ENCODE measurements at places on chromosomes 1 and 21.

DNA sequence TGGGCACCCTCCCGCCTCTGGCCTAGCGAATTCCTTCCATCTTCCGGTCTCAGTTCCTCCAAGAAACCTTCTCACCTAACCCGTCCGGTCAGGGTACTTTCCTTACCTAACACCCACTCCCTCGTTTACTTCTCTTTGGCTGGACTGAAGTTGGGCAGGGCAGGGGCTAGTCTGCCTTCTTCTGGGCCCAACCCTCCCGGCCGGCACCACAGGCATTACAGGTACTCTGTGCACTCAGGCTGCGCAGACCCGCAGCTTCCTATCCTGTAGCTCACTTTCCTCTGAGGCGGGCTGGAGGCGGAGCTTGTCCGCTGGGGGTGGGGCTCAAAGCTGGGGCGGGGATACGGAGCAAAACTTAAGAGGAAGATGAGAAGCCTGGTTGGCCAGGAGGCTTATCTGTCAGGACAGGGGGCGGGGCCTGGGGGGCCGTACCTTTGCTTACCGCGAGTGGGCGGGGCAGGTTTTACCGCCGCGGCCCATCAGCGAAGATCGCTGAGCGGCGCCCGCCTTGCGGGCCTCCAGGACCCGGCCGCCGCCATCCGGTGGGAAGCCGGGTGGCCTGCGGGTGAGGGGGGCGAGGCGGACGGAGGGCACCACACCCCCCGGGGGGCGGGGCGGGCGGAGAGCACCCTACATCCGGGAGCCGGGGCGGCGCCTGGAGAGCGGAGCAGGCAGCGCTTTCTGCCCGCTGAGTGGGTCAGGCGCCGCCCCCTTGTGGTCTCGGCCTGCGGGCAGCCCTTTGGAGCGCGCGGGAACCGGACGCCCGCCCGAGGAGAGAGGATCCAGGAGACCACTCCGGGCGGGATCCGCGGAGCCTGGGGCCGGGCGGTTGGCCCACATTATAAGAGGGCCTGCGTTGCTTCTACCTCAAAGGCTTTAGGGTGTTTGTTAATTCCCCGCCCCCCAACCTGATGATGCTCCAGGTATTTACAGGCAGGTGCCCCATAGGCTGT lies 31.9 kb downstream of the ZNF648 start:
- peak; percentile 97 for DNase-seq

- no peak for DNase-seq
Observed at GRCh38 chr1:62336638-62336994, 17.4 kb upstream of the KANK4 start.

- DNase-seq, result no peak
Observed at GRCh38 chr1:17890815-17891191, 135.7 kb downstream of the ACTL8 start.

GRCh38 chr1:41622402-41622801 lies 137.9 kb upstream of the EDN2 start:
- no peak for DNase-seq

- DNase-seq, result no peak
Observed at GRCh38 chr1:74480068-74480467, 32.3 kb downstream of the LRRC53 start.

- DNase-seq, result no peak
Observed at GRCh38 chr1:30083800-30084464, 639.5 kb downstream of the MATN1 start.

DNA sequence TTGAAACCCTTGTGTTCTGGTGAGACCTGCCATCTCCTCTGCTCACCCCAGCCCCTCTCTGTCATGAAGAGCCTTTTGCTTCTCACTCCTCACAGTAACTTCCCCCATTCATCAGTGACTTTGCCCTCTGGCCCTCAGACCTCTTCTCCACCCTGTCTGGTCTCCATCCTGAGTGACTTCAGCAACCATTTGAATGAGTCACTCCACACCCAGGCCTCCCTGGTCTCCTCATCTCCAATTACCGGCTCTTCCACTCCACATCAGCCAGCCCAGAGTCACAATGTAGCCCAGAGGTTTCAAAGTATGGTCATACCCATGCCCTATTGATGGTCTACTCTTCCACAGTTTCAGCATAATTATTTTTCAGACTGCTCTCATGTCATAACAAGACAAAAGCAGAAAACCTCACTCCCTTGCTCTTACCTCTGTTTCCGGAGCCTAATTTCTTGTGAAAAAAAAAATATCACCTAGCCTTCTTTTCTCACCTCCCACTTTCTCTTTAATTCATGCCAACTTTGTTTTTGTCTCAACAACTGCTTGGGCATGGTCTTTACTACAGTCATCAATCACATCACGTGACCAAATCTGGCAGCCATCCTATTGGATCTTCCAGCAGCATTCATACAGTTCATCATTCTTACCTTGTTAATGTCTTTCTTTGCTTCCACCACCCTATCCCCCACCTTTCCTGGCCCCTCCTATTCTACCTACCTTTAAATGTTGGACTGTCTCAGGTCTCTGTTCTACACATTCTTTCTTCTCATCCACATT lies 35.6 kb upstream of the NEK7 start:
- DNase-seq, result no peak

GRCh38 chr1:210757677-210758076 lies 376.3 kb downstream of the KCNH1 start:
- no peak for DNase-seq

- no peak for DNase-seq
Observed at GRCh38 chr21:40060083-40060677, 192.9 kb downstream of the PCP4 start.

- peak; percentile 60 for DNase-seq
Observed at GRCh38 chr1:46533179-46533864, 18.1 kb downstream of the KNCN start.

DNA sequence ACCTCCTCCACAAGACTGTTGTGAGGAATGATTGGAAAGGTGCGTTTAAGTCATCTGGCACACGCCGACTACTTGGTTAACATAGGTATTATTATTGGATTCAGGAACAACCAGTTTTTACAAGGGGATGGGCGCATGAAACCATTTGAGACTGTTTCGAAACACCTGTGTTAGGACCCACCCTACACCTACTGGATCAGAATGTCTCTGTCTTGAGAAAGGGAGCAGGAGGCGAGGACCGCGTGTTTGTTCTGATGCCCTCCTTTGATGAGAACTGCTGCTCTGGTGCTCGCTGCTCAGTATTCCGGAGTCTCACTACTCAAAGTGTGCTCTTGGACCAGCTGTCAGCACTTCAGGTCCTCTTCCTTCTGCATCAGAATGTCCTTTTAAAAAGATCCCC lies 7.3 kb downstream of the H6PD start:
- DNase-seq, result no peak

DNA sequence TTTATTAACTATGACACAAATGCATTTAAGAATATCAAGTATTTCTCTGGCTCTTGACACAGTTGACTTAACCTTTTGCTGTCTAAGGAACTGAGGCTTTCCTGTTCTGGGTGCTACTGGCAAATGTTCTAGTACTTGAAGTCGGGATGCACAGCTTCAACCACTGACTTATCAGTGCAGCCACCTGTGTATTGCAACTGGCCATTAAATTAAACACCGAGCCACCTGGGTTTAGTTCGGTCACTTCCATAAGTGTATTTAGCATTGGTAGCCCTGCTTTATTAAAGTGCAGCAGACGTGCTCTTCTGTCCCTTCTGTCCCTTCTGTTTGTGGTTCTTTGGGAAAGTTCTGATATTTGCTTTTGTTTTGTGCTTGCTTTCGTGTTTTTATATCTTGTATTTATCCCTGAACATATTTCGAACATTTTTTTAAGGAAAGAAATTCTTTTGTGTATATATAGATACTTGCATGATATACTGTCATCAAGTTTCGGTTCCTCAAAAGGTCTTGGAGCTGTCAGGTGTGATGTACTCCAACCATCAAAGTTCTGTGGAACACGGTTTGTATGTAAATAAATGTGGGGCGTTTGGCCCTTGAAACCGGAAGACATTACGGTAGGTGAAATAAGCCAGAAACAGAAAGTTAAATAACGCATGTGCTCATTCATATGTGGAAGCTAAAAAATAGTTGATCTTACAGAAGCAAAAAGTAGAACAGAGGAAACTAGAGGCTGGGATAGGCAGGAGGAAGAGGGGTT lies 297.9 kb upstream of the GREM2 start:
- DNase-seq, result no peak

DNA sequence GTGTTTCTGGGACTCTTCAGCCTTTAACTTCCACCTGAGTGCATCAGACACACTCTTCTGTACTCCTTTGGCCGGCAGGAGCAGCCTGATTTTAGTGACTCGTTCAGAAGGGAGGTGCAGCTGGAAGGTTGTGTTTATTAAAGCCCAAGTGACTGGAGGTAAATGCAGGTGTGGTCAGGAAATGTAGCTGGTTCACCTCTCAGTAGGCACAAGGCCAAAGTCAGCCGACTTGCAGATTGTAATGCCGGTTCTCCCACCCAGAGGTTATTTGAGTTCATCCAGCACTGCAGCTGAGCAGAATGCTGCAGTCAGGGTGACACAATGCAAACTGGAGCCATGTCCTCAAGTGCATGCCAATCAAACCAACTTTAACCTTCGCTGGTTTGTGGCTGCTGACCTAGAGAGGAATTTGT lies 91.5 kb downstream of the SPATA46 start:
- DNase-seq, result no peak

- DNase-seq, result no peak
Observed at GRCh38 chr1:201490708-201491131, 16.2 kb downstream of the CSRP1 start.

- DNase-seq, result no peak
Observed at GRCh38 chr21:26127918-26128317, 42.7 kb downstream of the APP start.

DNA sequence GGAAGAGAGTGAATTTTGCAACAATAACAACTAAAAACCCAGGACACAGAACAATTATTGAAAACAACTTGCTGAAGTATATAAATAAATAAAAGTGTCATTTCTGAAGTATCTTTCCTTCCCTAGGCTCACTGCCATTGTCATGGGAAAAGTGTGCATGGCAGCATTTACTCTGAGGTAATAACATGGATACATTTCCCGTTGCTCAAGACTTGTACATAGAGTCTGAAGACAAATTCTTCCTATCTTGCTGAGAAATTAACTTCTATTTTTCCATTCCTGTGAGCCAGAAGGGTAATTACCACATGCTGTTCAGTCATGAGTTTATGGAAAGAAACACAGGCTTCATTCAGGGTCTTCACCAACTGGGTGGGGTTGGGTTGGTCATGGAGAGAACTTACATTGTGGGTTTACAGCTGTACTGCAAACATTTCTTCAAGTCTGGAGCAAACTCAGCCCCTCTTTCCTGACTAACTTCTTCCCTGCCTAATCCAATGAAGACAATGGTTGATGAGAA lies 32.2 kb downstream of the ST6GALNAC3 start:
- no peak for DNase-seq

DNA sequence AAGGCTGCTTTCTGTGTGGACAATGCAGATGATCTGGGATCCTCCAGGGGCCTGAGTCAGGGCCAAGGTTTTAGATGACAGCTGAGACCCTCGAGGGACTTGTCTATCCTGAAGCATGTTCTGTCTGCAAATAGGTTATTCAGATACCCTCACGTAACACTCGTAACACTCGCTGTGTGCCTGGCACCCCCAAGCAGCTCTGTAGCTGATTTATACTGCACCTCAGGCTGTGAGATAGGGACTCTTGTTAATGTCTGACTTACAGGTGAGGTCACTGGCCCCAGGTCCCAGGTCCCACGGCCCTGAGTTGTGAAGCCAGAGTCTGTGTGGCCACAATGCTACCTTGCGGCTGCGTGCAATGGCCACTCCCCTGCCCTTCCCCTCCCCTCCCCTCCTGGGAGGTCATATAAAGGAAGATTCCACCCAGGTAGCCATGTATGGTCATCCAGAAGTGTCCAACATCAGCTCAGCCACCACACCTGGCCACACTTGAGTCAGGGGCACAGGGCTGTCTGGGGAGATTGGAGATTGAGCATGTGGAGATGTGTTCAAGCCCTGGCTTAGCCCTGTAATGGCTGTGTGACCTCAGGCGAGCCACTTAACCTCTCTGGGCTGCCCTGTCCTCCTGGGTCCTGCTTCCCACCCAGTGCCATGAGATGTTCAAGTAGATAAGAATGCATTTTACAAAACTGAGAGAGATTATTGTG lies 687.7 kb downstream of the MATN1 start:
- no peak for DNase-seq

- DNase-seq, result no peak
Observed at GRCh38 chr1:117061986-117062415, 1.9 kb downstream of the TTF2 start.

DNA sequence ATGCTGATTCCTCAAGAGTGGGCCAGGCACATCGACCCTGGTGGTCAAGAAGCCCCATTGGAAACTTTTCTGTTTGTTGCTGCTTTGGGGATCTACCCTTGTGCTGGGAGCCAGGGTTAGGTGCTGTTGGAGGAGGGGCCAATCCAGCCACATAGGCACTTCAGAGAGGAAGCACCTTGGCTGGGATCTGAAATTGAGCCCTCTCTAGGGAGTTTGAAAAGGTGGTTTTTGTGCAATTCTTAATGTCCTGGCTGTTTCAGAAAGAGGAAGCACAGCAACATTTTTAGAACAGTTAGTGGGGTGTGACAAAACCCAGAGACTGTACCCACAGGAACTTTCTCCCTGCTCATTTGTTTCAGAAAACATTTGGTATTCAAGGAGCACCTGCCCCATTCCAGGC lies 17.2 kb upstream of the BEND5 start:
- DNase-seq, result no peak

GRCh38 chr1:153537376-153537730 lies 1.6 kb upstream of the S100A6 start:
- no peak for DNase-seq

GRCh38 chr1:177593105-177593504 lies 376.8 kb downstream of the SEC16B start:
- DNase-seq, result no peak

GRCh38 chr21:46284077-46284644 lies 1.2 kb downstream of the MCM3AP start:
- no peak for DNase-seq

DNA sequence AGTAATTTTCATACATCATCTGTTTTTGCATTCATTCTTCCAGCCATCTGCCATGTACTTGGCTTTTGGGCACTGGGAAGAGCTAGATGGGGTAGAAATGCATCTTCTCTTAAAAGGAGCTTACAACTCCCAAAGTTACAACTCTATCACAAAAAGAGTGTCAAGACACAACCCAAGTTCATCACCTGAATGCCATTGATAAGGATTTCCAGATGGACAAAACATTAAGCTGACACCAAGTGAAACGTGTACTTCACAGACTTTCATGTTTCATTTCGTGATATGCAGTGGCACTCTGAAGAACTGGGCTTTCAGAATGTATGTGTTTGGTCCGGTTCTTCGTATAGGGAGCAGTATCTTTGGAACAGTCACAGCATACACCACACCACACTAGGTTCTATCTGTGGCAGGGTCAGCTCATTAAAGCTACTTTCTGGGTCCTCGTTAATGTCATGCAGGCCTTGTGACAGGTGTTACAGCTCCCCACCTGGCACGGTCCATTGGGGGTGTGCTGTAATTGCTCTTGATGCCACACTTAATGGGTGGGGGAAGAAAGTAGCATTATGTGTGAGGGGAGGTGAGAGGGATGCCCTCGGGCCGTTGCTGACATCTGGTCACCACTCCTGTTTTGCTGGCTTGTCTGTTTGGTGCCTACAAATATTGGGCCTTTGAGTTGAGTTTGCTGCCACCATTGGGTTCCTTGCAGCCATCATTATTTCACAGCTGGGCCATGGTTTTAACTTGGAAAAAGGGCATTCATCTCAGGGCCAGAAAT lies 164.9 kb downstream of the NFIA start:
- DNase-seq, result no peak

- no peak for DNase-seq
Observed at GRCh38 chr1:236762410-236762809, 32.7 kb upstream of the MTR start.
